ENCODE measurements at places on chromosomes 12 and 14.

GRCh38 chr14:24310646-24311604, at the start of gene LTB4R:
Gene LTB4R, plus strand, starts transcription at chr14:24311502. Its CDS starts 4,150 bp downstream, at chr14:24315652.
- DNase-seq = no peak

- no peak for DNase-seq
Measured at GRCh38 chr12:69266036-69266635, 26.8 kb downstream of the CPSF6 start.

GRCh38 chr12:6222078-6222654, 22.0 kb downstream of the CD9 start:
- no peak for DNase-seq

DNA sequence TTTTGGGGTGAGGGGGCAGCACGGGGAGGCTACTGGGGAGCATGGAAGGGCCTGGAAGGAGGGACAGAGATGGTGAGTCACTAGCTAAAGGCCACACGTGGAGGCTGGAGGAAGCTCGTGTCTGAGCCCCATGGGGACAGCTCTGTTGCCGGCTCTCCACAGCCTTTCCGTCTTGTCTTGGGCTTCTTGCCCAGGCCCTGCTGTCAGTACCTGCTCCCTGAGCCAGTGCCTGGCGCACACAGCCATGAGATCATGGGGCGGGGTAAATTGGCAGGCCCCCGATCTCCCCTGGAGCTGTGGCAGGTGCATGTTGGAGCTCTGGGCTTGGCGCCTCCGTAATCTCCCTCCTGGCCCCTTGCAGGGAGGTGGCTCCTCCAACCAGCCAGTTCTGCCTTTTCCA, 16.1 kb upstream of the KRT80 start:
- peak; percentile 75 for DNase-seq

DNA sequence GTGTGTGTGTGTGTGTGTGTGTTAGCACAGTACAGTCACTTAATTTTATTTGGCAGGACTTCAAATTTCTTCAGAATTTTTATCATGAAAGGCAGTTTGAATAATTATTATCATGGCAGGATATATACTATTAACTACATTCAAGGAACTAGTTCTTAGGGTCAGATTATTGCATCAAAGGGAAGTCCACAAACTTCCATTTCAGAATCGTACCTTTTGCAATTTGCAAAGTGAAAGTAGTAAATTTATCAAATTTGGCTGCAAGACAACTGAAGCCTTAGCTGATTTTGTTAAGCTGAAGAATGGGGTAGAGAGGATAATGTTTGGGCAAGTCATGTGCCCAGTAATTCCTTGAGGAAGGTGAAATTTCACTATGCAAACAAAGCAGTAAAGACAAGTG, 68.2 kb downstream of the PLEKHG7 start:
- DNase-seq = no peak

DNA sequence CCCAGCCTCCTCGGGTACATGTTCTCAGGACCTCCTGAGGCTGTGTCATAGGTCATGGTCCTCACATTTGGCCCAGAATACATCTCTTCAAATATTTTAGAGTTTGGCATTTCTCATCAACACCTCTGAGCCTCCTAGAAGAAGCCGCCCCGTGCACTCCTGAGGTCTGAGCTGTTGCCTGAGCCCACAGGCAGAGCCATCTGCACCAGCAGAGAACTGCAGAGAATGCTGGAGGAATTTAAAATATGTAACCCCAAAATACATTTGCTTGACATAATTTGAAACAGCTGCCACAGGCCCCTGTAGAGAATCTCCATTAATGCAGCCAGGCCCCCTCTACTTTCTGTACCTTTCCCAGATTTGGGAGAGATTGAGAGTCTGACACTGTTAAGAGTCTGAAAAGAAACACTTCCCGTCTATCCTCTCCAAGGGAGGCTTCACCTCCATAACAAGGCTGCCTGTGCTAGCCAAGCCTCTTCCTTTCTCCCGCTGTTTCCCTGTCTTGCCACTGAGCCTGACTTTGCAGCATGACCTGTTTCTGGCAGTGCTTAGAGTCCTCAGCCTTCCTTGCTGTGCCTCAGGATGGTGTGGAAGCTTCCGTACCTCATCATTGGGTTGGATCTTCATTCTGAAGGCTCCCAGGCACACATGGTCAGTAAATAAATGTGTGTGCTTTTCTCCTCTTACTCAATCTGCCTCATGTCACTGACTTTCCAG, 95.4 kb upstream of the SFSWAP start:
- DNase-seq = no peak

- no peak for DNase-seq
Measured at GRCh38 chr12:68109444-68110217, 49.9 kb downstream of the IFNG start.

- no peak for DNase-seq
Measured at GRCh38 chr14:55707365-55707804, 127.4 kb downstream of the KTN1 start.

DNA sequence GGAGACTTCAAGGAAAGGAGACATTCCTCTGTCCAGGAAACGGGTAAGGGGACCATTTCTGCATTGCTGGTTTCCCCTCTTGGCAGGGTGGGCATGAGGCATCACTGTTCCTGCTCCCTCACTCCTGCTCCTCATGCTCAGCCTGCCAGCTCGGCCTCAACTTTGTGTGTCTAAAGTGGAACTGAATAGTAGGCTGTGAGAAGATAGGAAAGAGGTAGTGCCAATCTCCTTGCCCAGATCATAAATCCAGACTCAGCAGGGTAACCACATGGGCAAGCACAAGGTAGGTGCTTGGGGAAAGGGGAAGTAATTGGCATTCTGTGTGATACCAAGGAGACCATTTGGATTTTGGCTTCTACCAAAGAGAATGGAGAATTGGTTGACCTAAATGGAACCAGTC, 2.6 kb downstream of the LTB4R start:
- no peak for DNase-seq

DNA sequence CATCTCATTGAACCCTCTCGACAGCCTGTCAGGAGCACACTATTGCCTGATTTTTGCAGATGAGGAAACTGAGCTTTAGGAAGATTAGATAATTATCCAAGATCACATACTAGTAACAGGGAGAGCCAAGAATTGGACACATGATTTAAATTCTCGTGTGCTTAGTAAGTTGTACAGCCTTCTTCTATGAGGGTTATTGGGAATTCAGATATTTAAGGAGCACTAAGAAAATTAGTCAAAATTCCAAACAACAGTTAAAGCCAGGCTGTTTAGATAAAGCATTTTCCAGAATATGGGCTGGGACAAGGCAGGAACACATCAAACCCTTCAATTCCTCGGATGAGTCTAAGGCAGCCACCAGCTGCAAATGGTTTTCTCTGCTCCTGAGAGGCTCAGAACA, 148.8 kb downstream of the TMEM30B start:
- DNase-seq = no peak

GRCh38 chr12:77062396-77062795, 3.0 kb downstream of the E2F7 start:
- DNase-seq = no peak

DNA sequence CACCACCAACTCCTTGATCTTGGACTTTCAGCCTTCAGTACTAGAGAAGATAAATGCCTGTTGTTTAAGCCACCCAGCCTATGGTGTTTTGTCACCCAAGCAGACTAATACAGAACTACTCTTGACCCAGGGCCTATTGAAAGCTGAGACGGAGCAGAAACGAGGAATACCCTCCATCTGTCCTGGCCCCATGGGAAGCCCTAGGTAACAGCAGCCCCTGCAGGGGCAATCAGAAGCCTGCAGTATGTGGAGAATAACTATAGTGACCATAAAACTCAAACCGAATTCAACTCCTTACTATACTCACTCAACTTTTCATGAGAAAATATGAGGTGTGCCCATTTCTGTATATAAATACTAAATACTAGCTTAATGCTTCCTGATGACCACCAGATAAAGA, 307.4 kb downstream of the NUAK1 start:
- no peak for DNase-seq

DNA sequence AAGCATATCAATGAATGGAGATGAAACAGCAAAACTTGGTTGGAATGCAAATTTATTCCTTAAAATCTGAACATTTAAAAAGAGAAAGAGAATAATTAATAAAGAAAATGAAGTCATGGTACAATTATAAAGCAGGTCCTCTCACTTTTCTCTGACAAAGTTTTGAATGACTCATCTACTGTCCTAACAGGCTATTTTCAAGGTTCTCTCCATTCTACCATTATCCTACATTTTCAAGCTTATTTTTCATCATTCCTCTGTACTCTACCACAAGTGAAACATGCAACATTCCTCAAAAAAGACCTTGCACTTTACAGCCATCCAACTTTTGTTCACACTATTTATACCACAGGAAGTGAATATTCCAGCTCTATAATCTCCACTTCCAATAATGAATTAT, 36.9 kb upstream of the AP4S1 start:
- DNase-seq = no peak

GRCh38 chr12:88318726-88319125, 176.6 kb downstream of the TMTC3 start:
- DNase-seq = no peak

DNA sequence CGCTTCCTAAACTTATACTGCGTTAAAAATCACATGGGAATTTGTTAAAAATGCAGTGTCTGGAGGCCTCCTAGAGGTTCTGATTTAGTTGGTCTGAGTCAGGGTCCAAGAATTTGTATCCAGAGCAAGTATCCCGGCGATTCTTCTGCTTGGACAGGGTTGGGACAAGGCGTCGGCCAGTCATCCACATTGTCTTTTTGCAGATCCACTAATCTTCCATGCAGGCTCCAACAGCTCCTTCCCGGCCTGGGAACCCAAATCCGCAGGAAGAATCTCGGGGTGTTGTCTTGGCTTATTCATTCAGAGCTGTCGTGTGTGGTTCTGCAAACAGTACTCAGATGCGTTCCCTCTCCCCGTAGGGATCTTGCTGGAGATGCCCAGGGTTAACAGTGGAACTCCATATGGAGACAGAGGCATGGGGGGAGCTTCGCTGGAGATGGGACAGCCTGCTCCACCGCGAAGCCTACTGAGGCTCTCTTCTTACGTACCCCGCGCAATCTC, 25.3 kb downstream of the GPRC5D start:
- no peak for DNase-seq

- no peak for DNase-seq
Measured at GRCh38 chr12:54175200-54175963, 13.4 kb downstream of the SMUG1 start.

All from BE2C (cell line).